ENCODE measurements at places on chromosomes 2 and 18.

DNA sequence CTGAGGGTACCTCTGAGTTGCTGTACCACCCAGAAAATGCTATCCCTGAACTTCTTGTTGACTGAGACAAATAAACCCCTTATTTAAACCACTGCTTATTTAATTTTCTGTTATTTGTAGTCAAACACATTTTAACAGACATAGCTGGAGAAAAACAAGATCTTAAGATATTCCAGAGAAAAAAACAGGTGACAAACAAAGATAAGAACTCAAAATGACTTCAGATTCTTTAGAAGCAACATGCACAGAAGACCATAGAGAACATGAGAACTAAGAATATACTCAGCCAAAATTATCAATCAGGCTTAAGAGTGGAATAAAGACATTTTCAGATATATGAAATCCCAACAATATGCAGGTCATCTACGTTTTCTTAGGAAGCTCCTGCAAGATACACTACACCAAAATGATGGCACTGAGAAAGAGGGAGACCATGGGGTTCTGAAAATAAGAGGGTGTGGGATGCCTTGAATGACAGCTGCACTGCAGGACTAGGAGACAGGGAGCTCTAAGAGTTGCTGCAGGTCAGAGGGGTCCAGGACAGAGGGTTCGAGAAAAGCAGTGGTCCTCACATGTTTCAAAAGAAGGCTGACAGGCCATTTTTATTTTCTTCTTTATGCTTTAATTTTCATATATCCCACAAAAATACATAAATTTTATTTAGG is 38.4 kb downstream of the ADAM17 start:
- no peak for DNase-seq

GRCh38 chr2:210503001-210503623 is 26.6 kb upstream of the LANCL1 start:
- DNase-seq = peak; percentile 39

DNA sequence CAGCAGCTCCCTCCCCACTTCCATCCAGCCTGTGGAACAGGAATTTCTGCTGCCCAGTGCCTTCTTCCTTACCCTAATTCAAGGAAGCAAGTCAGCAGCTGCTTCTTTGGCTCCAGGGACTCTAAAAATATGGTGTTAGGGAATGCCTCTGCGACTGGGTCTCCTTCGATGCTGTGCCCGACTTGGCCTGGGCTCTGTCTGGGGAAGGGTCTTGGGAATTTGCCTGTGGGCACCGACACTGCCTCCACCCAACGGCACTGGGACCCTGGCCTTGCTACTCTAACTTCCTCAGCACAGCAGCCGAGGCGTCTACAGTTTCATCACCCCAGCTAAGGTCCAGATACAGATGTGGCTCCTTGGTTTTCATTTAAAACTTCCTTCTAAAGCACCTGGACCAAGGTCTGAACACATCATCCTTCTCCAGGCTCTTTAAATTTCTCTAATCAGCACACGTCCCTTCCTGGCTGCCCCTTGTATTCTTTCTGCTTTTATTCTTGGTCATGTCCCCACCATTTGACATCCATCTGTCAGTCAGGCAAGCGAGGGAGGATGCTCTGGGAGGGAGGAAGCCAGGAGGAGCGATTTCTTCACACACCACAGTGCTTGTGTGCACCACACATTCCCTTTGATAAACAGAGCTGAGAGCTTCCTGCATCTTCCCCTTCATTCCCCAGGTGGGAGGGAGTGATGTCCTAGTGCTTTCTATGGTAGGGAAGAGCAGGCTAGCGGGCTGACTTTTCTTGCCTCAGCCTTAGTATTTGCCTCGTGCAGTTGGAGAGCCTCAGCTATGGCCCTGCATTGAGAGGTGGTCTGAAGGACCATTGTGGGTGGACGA is 6.8 kb downstream of the LBH start:
- no peak for DNase-seq

DNA sequence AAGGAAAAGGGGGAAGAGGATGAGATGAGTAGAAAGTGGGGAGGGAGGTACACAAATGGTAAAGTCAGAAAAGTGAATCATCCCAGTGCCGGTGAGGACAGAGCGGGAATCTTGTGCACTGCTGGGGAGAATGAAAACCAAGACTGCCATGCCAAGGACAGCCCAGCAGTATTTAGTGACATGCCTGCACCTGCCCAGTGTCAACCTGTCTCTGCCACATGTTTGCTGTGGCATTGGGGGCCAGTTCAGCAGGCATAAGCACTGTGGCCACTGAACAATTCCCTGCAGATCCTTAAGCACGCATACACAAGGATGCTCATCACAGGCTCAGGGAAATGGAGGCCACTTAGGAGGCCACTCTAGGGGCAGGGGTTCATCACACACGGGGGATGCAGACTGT is 5.2 kb upstream of the KCNK3 start:
- DNase-seq = no peak

DNA sequence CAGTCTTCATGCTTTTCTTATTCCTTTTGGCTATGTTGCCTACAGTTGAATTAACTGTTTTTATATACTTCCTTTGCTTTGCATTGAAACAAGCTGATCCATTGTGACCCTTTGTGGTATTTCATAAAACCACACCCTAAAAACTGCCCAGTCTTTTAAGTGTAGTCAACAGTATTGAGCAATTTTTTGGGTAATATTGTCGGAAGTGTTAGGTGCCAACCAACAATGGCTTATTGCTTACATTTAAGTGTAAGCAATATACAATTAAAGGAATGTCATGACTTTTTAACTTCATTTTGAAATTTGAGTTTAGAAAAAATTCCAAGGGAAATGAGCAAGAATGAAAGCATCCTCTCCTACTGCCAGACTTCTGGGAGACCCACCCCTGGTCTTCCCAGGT is 174.1 kb downstream of the NEDD4L start:
- peak; percentile 41 for DNase-seq

GRCh38 chr2:101307950-101308431 is 510 bp downstream of the RNF149 start:
- DNase-seq = peak; percentile 15

DNA sequence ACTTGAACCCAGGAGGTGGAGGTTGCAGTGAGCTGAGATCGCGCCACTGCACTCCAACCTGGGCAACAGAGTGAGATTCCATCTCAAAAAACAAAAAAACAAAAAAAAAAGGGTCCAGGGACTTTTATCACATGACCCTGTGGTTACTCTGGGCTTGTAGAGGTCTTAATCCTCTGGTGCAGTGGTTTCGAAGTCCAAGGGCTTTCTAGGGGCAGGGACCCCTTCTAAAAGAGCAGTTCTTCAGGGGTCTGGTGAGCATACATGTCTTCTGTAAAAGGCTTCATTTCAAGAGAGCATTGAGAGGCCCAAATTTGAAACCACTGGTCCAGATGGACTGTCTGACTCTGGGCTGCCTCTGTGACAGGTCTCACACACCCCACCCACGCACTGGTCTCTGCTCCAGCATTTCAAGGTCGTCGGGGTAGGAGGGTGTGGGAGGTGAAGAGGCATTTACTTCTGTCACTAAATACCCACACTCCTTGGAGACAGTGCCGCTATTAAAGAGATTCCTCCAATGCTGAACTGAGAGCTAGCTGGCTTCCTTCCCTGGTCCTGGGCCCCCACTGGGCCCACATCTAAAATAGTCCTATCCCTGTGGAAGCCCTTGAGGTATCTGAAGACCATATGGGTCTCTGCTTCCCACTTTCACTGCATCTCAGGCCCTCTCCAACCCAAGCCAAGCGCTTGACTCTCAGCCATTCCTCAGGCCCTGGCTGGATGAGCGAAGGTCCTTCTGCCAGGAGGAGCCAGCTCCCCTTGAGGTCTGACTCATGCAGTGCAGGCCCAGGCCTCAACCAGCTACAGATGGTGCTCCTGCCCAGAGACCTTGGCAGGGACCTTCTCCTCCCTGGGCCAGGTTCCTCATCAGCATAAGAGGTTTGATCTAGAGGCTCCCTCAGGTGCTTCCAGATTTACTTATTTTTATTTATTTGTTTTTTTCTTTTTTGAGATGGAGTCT is 44.8 kb downstream of the PAX8 start:
- peak; percentile 41 for DNase-seq

GRCh38 chr2:207073801-207074678 is 91.7 kb downstream of the KLF7 start:
- peak; percentile 36 for DNase-seq

- no peak for DNase-seq
Measured at GRCh38 chr2:160507046-160507407, 13.4 kb upstream of the RBMS1 start.

GRCh38 chr2:224775647-224776046 is 59.5 kb upstream of the CCDC195 start:
- DNase-seq = no peak

DNA sequence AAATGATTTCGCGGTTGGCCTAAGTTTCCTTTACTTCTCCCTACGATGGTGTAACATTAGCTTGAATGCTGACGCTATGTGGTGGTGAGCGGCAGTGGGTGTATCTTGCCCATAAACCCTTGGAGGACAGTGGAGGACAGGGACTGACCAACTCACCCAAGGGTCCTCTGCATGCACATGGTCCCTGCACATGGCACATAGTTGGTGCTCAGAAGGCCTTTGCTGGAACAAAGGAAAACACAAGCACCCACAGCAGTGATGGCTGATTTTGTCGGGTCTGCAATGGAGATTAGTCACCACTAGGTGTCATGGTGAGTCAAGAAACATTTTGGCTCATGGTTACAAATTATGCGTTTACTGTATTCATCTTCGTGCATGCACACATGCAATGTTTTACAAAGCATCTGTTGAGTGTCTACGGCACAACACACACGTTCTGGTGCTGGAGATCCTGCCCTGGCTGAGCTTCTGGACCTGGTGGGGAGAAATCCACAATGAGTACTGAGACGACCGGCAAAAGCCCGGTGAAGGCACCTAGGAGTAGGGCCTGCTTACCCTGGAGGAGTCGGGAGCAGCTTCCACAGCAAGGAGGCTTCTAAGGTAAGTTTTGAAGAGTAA is 44.0 kb downstream of the PDCL3 start:
- DNase-seq = peak; percentile 34

GRCh38 chr2:38026846-38027245 is 49.1 kb downstream of the CYP1B1 start:
- no peak for DNase-seq

DNA sequence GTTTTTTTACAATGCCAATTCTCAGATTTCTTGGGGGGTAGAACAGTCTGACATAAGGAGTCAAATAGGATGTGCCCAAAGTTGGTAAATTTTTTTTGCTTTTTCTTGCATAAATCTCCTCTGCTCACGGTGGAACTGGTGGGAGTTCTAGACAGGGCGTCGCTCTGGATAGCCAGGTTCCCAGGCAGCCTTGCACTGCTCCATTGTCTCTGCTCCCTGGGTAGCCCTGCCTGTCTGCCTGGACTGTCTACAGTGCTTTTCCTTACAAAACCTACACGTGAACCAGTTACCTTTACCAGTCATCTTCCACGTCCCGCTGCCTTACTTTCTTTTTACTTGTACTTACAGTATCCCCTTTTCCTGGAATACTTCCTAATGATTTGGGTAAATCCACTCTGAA is 117.1 kb downstream of the ZNF407 start:
- no peak for DNase-seq

DNA sequence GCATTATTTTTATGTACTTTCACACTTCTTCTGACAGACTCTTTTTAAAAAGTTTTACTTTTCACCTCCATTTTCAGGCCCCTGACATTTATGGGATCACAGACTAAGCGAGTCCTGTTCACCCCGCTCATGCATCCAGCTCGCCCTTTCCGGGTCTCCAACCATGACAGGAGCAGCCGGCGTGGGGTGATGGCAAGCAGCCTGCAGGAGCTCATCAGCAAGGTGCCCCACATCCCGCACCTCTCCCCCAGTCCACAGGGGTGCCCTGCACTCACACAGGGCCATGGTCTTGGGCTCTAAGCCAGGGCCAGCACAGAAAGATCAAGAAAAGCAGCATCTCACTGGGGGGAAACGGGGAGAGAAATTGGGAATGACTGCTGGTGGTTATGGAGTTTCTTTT is 8.6 kb downstream of the CIDEA start:
- DNase-seq = no peak
